ENCODE measurements at places on chromosomes 5 and 9.

GRCh38 chr9:130626249-130626996 is 38.0 kb upstream of the PRDM12 start:
- DNase-seq = no peak

DNA sequence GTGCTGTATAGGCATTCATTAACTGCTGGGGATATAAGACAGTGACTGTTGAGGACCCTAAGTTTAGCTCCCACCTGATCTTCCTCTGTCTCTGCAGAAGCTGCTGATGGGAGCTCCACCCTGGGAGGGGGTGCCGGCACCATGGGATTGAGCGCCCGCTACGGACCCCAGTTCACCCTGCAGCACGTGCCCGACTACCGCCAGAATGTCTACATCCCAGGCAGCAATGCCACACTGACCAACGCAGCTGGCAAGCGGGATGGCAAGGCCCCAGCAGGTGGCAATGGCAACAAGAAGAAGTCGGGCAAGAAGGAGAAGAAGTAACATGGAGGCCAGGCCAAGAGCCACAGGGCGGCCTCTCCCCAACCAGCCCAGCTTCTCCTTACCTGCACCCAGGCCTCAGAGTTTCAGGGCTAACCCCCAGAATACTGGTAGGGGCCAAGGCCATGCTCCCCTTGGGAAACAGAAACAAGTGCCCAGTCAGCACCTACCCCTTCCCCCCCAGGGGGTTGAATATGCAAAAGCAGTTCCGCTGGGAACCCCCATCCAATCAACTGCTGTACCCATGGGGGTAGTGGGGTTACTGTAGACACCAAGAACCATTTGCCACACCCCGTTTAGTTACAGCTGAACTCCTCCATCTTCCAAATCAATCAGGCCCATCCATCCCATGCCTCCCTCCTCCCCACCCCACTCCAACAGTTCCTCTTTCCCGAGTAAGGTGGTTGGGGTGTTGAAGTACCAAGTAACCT is 22.1 kb downstream of the PCDHGC5 start:
- no peak for DNase-seq

- DNase-seq = no peak
Measured at GRCh38 chr5:168600409-168600808, 21.2 kb upstream of the PANK3 start.

DNA sequence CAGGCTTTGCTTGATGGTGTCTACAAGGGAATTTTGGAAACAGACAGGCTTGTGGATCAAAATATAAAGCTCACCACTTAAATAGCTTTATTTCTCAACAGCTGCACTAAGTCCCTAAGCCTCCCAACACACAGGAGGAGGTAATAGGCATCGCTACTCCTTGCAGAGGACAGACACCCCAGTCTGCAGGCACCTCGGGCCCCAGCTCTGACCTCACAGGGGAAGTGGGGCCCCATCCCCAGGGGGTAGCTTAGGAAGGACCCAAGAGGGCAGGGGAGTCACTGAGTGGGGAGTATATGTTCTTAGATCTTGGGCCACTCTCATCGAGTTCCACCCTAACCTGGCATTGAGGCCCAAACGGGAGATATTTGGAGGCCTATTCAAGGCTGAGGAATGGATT is 66.7 kb upstream of the XPA start:
- DNase-seq = no peak

DNA sequence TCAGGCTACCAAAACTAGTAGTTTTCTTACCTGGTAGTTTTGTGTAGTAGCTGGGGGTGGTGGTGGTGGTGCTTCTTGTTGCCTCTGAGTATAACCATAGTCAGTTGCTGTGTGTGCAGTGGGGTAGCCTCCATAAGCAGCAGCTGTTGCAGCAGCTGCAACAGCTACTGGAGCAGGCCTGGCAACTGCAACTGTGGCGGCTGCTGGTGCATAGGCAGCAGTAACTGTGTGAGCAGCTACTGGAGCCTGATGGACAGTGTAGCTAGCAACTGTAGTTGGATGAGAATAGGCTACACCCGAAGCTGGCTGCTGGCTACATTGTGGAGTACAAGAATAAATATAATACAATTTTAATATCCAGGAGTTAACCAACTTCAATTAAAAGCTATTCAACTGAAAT is 24.7 kb downstream of the ZFR start:
- no peak for DNase-seq

DNA sequence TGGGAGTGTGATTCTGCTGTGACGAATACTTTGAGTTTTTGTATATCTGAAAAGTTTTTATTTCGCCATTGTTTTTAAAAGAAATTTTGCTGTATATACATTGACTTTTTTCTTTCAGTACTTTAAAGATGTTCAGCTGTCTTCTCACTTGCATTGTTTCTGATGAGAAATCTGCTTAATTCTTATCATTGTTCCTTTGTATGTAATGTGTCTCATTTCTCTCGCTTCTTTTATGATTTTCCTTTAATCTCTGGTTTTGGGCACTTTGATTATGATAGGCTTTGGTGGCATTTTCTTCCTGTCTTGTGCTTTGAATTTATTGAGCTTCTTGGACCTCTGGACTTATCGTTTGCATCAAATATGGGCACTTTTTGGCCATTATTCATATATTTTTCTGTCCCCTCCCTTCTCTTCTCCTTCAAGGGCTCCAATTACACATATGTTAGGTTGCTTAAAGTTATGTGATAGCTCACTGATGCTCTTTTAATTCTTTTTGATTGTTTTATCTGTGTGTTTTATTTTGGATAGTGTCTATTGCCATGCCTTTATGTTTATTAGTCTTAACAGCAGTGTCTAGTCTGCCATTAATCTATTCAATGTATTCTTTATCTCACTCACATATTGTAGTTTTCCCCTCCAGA is 30.6 kb downstream of the STX17 start:
- DNase-seq = no peak

All from cortex of kidney (tissue), 1 donor.